ENCODE measurements at places on chromosomes 5 and 9.

- no peak for DNase-seq
Measured at GRCh38 chr5:177089825-177090641, 3.3 kb downstream of the FGFR4 start.

- DNase-seq = no peak
Measured at GRCh38 chr5:149345892-149346222, 558 bp downstream of the GRPEL2 start.

- DNase-seq = no peak
Measured at GRCh38 chr9:130949188-130950038, 10.4 kb upstream of the FIBCD1 start.

- no peak for DNase-seq
Measured at GRCh38 chr9:33351547-33351946, 50.8 kb downstream of the AQP7 start.

DNA sequence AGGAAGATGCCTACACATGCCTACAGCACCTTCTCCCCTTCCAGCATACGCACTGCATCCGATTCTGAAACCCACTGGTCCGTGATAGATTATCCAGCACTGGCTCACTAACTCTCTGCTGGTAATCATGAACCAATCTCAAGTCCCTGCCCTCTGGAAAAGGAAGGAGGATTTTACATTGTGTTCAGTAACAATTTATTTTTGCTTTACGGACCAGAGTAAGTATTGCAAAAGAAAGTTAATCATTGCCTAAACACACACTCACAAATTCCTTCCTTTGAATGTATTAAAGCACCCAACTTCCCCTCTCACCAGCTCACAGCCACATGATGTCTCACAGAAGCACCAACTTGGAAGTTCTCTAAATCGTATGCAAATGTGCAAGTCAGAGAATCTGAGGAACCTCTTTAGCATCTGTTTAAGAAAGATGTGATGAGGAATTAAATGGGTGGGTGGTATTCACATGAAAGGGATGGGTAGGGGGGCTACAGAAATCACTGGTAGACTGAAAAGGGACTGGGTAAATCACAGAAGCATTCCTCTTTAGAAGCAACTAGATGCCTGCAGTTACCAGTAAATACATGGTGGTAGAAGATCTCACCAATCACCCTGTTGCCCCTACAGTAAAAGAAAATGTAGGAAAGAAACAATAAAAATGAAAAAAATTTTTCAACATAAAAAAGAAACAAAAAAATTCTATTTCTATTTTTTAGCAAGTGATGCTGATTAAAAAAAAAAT is 8.4 kb downstream of the GNAQ start:
- DNase-seq = no peak

DNA sequence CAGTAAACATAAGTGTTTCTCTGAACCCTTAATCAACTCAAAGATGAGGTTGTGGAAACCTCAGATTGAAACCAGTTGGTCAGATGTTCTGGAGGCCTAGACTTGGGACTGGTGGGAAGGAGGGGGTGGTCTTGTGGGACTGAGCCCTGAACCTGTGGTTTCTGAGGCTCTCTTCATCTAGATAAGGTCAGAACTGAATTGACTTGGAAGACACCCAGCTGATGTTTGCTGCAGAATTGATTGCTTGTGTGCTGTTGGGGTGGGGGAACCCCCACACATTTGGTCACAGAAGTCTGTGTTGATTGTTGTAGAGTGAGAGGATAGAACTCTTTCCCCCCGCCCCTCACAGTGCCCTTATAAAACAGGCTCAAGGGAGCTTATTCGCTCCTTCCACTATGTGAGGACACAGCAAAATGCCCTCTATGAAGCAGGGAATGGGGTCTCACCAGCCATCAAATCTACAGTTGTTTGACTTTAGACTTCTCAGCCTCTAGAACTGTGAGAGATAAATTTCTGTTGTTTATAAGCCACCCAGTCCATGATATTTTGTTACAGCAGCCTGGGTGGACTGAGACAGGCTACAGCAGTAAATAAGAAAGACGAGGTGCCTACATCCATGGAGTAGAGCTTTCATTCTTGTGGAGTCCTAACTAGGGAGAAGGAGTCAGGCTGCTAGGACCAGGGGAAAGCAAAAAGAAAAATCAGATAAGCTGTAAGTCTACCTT is 25.7 kb upstream of the UGCG start:
- peak; percentile 26 for DNase-seq

GRCh38 chr5:91293131-91293530 is 90.0 kb downstream of the ARRDC3 start:
- DNase-seq = no peak

GRCh38 chr9:2243666-2244555 is 228.8 kb downstream of the SMARCA2 start:
- DNase-seq = no peak

DNA sequence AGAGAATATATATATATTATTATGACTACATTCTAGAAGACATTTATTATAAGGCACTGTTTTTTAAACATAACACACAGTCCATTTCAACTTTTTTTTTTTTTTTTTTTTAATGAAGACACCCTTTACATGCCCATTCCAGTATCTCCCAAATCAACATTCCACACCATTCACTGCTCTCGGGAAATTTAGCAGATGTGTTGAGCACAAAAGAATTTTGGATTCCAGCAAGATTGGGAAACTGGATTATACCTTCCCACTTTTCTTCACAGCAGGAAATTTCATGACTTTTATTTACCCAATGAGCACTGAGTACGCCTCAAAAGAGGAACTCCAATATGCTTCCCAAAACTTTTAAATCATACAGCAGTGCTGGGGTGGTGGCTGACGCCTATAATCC is 333.6 kb upstream of the DAB2 start:
- DNase-seq = no peak

- DNase-seq = no peak
Measured at GRCh38 chr5:58276431-58276830, 183.5 kb downstream of the PLK2 start.

DNA sequence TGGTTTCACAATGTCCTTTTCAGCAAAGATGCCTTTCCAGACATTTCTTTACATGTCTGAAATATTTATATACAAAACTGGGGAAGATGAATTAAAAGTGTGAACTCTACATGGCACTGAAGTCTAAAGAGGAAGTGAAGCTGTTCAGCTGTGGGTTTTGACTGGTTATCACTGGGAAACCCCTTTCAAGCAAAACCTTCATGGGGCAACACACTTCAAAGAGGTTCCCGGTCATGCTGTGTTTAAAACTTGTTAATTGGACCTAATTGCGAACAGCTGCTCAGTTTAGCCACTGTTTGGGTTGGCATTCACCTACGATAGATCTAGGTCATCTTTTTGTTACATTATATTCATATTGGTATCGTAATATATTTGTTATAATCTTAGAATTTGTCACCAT is 20.0 kb upstream of the GDNF start:
- peak; percentile 64 for DNase-seq

DNA sequence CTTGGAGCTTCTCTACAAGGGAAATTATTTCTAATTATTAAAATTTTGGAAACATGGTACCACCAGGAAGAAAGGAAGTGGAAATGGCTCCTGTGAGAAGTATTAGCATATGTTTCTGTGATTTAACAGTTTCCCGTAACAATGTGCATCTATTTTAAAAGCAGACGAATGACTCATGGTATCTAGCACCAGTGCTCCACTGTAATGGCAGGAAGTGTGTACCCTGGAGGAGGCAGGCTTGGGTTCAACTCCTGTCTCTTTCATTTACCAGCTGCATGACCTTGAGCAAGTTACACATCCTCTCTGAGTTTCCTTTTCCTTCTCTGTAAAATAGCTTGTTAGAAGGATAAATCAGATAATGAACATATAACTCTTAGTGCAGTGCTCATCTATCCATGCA is 41.0 kb upstream of the ANGPTL2 start:
- no peak for DNase-seq

- peak; percentile 58 for DNase-seq
Measured at GRCh38 chr9:110148384-110148783, 59.6 kb downstream of the C9orf152 start.

DNA sequence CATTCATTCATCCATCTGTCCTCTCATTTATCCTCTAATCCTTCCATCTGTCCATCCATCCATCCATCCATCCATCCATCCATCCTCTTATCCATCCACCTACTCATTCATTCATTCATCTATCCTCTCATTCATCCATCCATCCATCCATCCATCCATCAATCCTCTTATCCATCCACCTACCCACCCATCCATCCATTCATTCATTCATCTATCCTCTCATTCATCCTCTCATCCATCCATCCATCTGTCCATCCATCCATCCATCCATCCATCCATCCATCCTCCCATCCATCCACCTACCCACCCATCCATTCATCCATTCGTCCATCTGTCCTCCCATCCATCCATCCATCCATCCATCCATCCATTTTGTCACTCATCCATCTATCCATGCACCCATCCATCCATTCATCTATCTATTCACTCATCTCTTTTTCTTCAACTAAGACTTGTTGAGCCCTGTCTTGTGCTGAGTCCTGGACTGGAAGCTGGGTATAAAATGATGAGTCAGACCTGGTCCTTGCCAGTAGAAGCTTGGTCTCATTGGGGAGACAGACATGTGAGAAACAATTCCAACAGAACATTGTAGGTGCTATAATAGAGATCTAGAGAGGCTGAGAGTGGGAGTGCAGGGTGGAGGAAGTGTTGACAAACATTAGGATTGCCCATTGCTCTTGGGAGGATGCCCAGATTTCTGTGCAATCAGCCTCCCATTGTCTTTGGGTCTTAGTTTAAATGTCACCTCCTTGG is 55.0 kb upstream of the IER5L start:
- no peak for DNase-seq

DNA sequence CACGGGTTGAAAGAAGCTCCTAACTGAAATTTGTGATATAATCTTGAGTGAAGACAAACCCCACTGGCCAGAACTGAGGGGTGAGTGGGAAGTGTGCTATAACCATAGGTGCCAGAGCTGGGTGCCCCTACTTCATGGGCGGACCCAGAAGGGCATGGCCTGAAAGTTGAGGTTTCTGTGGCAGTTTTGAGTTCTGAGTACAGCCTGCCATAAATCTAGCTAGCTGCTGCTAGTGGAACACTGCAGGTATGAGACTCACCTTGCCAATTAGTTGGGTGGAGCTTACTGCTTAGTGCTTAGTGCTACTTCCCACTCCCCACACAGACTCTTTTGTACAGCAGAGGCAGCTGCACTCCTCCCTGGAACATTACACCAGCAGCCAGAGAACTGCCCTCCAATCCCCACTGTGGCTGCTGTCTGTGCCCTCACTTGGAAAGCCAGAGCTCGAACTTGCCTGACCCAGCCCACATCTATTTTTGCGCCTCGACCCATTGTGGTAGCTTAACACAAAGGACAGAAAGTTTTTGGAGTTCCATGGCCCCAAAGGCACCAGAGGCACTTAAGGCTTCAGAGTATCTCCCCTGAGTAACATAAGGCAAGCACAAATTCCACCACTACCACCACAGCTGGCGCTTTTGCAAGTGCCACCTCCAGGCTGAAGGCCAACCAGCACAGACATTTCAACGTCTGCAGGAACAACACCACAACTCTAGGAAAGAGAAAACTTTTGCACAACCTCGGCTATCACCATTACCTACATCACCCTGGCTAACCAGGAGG is 27.1 kb upstream of the PTGER4 start:
- no peak for DNase-seq

- no peak for DNase-seq
Measured at GRCh38 chr5:60597572-60598320, 102.2 kb downstream of the DEPDC1B start.

DNA sequence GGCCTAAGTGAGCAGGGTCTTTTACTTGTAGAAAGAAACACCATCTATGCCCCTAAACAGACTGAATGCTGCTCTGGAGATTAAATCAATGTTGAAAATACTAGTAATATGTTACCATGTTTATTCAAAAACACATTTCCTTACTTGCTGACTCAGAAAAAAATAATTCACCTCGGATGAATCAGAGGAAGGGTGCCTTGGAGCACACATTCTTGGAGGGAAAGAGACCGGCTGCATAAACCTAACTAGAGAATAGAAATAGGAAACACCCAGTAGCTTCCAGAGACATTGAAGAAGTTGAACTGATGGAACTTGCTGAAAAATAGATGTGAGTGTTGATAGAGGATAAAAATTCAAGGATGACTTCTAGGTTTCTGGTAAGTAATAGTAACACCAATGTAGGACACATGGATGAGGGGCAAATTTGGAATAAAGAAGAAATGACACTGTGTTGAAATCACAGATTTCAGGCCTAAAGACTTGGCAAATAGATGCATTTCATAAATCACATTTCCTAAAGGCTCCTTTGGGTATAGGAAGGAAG is 76.9 kb upstream of the MINAR2 start:
- no peak for DNase-seq

DNA sequence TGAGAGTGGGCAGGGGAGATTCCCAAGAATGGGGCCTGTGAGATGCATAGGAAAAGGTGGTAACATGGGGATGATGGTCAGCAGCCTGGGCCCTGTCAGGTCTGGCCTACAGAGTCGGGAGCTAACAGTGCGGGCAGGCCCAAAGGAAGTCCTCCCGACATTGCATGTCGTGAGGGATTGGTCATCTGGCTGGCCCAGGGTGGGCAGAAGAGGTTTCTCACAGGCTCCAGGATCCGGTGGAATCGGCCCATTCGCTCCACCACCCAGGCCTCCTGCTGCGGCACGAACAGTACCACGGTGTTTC is 514 bp downstream of the STOML2 start:
- DNase-seq = no peak

DNA sequence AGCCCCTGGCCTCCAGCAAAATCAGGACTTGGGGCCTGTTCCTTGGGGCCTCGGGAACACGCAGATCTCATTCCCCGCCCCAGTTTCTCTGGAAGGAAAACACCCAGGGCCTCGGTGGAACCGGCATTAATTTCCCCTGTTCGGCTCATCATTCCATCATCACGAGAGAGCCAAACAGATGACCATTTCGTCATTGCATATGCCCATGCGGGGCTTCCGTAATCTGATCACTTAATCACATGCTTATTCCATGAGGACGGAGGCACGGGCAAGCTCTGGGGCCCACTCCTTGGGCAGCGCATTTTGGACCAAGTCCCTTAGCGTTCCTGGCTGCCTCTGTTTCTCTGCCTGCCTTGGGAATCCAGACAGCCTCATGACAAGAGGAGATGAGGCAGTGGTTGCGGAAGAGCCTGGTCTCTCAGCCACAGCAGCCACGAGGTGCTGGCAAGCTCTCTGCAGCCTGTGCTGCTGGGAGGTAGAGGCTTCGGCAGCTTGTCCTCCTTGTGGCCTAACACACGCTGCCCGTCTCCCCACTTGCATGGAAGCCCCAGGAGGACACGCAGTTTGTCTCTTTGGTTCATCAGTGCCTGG is 65.0 kb upstream of the IER5L start:
- no peak for DNase-seq

DNA sequence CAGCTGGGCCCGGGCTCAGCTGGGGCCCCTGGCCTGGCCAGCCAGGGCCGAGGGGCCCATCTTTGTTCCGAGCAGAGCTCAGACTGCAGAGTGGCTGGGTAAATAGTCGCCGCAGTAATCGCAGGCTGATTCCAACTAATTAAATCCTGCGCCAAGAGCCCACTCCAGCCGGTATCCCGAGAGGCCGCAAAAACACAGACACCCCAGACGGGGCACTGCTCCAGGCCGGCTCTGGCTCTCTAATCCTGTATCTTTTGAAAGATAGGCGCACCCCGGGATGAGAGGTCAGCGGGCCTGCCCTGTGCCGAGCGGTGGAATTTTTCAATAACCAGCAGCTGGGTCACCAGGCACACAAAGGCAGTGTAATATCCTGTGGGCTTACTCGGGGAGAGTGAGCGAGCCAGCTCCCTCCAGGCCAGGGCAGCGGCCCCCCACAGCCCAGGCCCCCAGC is 57.7 kb downstream of the LMX1B start:
- no peak for DNase-seq

GRCh38 chr5:60178101-60178500 is 284.6 kb upstream of the PDE4D start:
- no peak for DNase-seq

- DNase-seq = no peak
Measured at GRCh38 chr5:6504677-6505415, 56.2 kb downstream of the UBE2QL1 start.

All from GM10248 (cell line).